Nephron progenitor cell (in vitro differentiated cells): ENCODE measurements at places on chromosomes 4 and X.
A peak's percentile ranks its signal among the peaks of the same experiment; 100 is the strongest.

- no peak for DNase-seq
Measured at GRCh38 chrX:153685751-153686696, 1.7 kb upstream of the SLC6A8 start.

- no peak for DNase-seq
Measured at GRCh38 chr4:85637778-85638177, 162.8 kb downstream of the ARHGAP24 start.

GRCh38 chr4:85676050-85676425 is 201.1 kb downstream of the ARHGAP24 start:
- DNase-seq, result no peak

DNA sequence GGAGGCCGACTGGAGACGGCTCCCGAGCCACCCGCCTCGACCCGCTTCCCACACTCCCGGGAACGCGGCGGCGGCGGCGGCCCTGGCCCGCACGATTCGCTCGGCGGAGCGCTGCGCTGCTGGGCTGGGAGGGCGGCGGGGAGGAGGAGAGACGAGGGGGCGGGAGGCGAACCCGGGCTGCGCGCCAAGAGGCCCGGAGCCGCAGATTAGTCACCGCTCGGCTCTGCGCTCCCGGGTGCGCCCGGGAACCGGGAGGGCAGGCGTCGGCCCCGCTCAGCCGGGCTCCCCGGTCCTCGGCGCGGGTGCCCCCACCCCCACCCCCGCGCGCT is 11.2 kb upstream of the BCOR start:
- DNase-seq, result peak; percentile 64

- no peak for DNase-seq
Measured at GRCh38 chr4:47913330-47913729, 1.1 kb downstream of the NFXL1 start.
